NCI-H1092 treated with DMSO at 0.1 percent for 48 hours (cell line): ENCODE measurements at places on chromosomes 7 and 10.

GRCh38 chr10:154348-154747 is 19.1 kb downstream of the ZMYND11 start:
- DNase-seq, result no peak

- no peak for DNase-seq
Observed at GRCh38 chr7:156897673-156898072, 4.7 kb upstream of the LMBR1 start.

GRCh38 chr10:122144199-122144598 is 126.9 kb upstream of the BTBD16 start:
- no peak for DNase-seq

GRCh38 chr7:98930921-98931320 is 52.6 kb downstream of the TRRAP start:
- no peak for DNase-seq

DNA sequence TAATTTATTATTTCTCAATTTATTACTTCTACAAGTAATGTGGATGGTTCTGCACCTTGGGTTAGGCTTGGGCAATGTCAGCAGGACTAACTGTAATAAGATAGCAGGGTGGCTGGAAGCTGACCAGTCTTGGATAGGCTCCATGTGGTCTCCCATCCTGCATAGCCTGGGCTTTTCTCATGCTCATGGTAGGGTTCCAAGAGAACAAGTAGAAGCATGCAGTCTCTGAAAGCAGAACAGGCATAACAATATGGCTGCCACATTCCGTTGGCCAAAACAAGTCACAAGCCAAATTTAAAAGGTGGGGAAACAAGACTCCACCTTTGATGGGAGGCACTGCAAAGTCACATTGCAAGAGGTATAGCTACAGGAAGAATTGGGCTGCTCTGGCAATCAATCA is 98.6 kb upstream of the MDFIC start:
- no peak for DNase-seq

- no peak for DNase-seq
Observed at GRCh38 chr10:51422311-51423120, 276.9 kb downstream of the CSTF2T start.

GRCh38 chr7:100914879-100915447 is 19.3 kb upstream of the ACHE start:
- no peak for DNase-seq

GRCh38 chr10:97851341-97852001 is 1.8 kb downstream of the GOLGA7B start:
- DNase-seq, result no peak

DNA sequence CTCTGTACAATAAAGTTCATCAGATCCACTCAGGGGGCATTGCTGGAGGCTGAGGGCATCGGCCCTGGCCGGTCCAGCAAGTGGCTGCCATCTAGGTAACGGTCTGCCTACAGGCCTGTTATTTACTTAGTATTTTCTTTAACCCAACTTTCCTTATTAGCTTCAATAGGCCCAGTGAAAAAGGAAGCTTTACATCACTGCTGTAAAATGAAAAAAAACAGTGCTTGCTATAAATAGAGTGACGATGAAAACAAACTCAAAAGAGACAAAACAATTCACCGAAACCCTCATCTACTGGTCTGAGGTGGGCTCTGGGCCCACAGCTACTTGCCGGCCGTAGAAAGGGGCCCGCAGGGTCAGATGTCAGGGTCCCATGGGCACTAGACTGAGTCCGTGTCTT is 192.5 kb downstream of the ELFN1 start:
- DNase-seq, result no peak

GRCh38 chr10:4617589-4617988 is 208.4 kb upstream of the AKR1E2 start:
- no peak for DNase-seq

DNA sequence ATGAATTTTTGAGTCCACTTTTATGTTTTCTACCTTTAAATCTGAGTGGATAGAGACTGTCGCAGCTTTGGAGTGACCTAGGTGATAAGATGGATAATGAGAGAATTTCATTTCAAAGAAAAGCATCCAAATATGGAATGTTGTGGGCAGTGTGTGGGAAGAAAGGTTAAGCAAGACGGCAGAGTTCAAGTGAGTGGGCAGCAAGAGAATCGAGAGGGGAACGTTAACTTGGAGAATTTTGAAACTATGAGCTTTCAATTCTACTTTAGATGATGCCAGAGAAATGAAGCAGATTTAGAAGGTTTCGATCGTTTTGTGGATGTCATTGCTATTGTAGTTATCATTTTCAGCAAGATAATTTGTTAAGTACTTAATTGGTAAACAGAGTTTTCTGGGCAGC is 73.0 kb downstream of the XRCC2 start:
- DNase-seq, result no peak

GRCh38 chr10:85908462-85908861 is 458.1 kb downstream of the GRID1 start:
- no peak for DNase-seq

- DNase-seq, result peak; percentile 66
Observed at GRCh38 chr7:38222481-38223096, 44.5 kb downstream of the STARD3NL start.

- DNase-seq, result no peak
Observed at GRCh38 chr7:44470135-44470479, 20.4 kb downstream of the NUDCD3 start.

DNA sequence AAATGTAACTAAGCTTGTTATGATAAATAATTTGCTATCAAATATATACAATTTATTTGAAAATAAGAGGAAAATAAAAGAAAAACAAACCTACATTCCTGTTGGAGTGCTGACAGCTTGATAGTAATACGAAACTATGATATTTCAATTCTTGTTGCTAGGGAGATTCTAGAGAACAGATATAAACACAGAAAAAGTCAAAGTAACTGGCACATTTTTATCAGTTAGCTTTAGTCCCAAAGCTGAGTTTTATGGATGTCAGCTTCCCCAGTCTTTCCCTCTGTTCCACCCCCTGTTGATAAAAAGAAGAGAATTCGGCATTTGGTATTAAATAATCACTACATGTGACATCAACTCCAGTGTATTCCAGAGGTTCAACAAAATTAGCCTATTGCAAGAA is 1134.0 kb downstream of the XPNPEP1 start:
- no peak for DNase-seq
